ENCODE measurements at places on chromosomes 5 and 9. TPM values are rescaled to one million over a fixed set of nuclear protein-coding genes. Genes with fewer than 3 reads are reported as not detected.

The PCDHA1 gene
- total RNA-seq: not detected

The TMEM215 gene
- not detected for total RNA-seq

The SLC25A2 gene
- 0.23 TPM for total RNA-seq

The RGS7BP gene
- total RNA-seq: 0.83 TPM

The ENTREP1 gene
- total RNA-seq: 0.23 TPM

The AGXT2 gene
- not detected for total RNA-seq

The IRX2 gene
- 1.9 TPM for total RNA-seq

The ASPN gene
- total RNA-seq: 13.0 TPM

The SYK gene
- not detected for total RNA-seq

The FBP2 gene
- not detected for total RNA-seq

The GRM6 gene
- not detected for total RNA-seq

The IPO11 gene
- total RNA-seq: 26.3 TPM

The MYOZ3 gene
- 1.9 TPM for total RNA-seq

The PCDHB9 gene
- 0.30 TPM for total RNA-seq

The SIT1 gene
- 0.15 TPM for total RNA-seq

The STPG3 gene
- total RNA-seq: not detected

The PLPP7 gene
- total RNA-seq: 11.4 TPM

The ZFP2 gene
- 0.60 TPM for total RNA-seq

The ATOSB gene
- total RNA-seq: 25.1 TPM

The TTC23L gene
- not detected for total RNA-seq

The ACOT12 gene
- not detected for total RNA-seq

The KIAA0825 gene
- total RNA-seq: 1.4 TPM

The SLC36A3 gene
- total RNA-seq: not detected

The POLE3 gene
- 22.7 TPM for total RNA-seq

The FANCG gene
- total RNA-seq: 6.0 TPM

The TRMO gene
- total RNA-seq: 12.2 TPM

The TCF7 gene
- total RNA-seq: 0.94 TPM

The TEX48 gene
- total RNA-seq: not detected

The IL4 gene
- not detected for total RNA-seq

The ZNG1A gene
- total RNA-seq: 59.2 TPM

The LRRC70 gene
- 1.4 TPM for total RNA-seq
